Epithelial cell of proximal tubule (primary cell): ENCODE measurements at places on chromosomes 2 and 18.

- DNase-seq, result no peak
Measured at GRCh38 chr2:84870306-84870705, 10.6 kb downstream of the TRABD2A start.

GRCh38 chr2:142218471-142218870 lies 87.7 kb upstream of the LRP1B start:
- no peak for DNase-seq

DNA sequence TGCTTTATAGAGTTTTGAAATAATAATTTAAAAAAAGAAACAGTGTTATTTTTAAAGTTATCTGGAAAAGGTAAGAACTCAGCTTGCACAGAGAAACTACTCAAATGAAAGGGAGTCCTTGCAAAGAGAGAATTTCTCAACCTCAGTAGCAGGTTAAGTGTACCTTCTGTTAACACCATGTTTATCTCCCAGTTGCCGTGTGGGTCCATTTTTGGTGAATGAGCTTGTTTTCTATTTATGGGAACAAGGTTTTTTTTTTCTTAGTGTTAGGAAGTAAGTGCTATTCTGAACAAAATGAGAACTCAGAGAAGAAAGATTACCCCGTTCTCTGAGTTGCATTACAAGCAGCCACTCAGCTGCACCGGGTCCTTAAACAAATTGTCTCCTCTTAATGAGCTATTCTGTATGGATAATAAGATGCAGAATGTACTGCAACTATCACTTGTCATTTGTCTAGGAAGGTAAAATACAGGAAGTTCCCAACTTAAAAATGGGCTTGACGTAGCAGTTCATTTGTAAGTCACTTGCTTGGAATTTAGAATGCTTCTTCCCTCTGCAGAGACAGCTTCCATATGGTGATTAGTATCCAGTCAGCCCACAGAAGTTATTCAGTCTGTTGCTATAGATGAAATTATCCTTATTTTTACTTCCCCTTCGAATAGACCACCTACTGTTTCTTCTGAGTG lies 74.9 kb downstream of the LTBP1 start:
- DNase-seq, result no peak

GRCh38 chr2:109523536-109524361 lies 90.0 kb downstream of the SEPTIN10 start:
- no peak for DNase-seq

GRCh38 chr2:156784020-156784701 lies 348.0 kb downstream of the GPD2 start:
- DNase-seq, result no peak
